ENCODE measurements at places on chromosomes 6 and 20.

DNA sequence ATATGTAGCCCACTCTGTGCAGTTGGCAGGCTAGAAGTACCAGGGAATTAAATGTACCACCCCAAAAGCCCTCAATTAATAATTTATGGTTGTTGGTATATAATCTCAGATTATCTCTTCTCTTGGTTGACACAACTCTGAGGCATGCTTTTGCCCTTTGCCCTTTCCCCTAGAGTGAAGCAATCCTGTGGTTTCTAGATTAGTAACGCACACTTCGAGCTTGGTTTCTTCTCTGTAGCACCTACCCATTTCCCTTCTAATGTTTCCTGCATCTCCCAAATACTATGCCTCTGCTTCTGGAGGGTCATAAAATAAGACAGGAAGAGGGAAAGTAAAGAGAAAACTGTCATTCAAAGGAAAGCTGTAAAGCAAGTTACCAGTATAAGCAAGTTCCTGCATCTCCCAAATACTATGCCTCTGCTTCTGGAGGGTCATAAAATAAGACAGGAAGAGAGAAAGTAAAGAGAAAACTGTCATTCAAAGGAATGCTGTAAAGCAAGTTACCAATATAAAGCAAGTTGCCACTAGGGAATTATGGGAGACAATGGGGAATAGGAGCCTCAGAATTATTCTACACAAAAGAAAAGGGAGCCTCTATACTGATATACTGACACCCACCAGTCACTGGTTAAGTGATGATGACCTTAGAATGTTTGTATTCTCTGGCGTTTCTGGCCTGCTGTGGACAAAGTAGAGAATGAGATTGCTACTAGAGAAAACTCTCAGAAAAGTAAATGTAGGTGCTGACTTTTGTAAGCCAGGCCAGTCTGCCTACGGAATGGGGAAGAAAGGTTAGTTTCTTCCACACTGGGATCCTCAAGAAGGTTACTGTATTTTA is 862.6 kb upstream of the MAN1A1 start:
- no peak for DNase-seq

- no peak for DNase-seq
Measured at GRCh38 chr6:156102129-156102528, 646.5 kb upstream of the NOX3 start.

- DNase-seq, result no peak
Measured at GRCh38 chr6:6402591-6402990, 82.1 kb upstream of the F13A1 start.

DNA sequence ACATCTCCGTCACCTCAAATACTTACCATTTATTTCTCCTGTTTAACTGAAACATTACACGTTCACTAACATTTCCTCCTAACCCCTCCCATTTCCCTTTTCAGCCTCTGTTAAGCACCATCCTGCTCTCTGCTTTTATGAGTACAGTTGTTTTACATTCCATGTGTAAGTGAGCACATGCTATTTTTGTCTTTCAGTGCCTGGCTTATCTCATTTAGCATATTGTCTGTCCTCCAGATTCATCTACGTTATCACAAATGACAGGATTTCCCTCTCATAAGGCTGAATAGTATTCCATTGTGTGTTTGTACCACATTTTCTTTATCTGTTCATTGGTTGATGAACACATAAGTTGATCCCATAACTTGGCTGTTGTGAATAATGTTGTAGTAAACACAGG is 22.7 kb downstream of the TAF11 start:
- DNase-seq, result no peak

GRCh38 chr6:120111001-120111400 is 761.4 kb upstream of the MAN1A1 start:
- DNase-seq, result no peak

DNA sequence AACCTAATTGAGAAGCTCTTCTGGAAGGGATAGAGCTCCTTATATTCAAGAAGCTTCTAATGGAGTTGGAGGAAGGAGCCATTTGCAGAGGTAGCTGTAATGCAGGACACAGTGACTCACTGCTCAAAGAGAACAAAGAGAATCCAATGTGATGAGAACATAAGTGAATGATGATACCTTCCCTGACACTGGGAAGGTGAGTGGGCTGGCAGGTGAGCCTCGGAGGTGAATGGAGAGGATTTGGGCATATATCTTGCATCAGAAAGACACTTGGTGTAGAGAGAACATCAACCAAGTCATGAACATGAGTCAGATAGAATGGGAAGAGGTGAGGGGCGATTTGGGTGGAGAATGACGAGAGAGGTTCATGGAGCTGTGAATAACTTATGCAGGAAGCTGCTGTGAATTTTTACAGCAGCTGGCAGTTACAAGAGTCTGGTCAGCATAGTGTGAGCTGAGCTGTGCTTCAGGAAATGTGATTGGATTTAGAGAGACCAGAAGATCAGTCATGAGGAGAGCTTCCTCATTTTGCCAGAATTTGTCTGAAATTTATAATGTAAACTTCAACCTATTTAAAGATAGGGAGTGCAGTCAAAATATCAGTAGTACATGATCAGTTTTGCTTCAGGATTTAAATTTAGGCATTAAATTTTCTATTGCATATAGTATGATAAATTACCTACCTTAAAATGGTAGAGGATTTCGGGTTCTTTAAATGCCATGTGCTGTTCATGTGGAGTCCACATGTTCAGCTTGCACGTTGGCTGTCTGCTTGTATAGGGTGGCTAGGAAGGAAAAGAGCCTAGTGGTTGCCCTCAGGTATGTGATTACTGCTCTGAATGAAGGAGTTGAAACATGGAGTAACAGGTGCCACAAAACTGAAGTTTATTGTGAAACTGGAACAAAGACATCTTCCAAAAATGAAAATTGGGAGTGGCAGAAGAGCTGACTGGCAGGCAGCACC is 59.2 kb upstream of the KIF25 start:
- DNase-seq, result no peak

- DNase-seq, result no peak
Measured at GRCh38 chr6:143062551-143062950, 1.9 kb downstream of the AIG1 start.

DNA sequence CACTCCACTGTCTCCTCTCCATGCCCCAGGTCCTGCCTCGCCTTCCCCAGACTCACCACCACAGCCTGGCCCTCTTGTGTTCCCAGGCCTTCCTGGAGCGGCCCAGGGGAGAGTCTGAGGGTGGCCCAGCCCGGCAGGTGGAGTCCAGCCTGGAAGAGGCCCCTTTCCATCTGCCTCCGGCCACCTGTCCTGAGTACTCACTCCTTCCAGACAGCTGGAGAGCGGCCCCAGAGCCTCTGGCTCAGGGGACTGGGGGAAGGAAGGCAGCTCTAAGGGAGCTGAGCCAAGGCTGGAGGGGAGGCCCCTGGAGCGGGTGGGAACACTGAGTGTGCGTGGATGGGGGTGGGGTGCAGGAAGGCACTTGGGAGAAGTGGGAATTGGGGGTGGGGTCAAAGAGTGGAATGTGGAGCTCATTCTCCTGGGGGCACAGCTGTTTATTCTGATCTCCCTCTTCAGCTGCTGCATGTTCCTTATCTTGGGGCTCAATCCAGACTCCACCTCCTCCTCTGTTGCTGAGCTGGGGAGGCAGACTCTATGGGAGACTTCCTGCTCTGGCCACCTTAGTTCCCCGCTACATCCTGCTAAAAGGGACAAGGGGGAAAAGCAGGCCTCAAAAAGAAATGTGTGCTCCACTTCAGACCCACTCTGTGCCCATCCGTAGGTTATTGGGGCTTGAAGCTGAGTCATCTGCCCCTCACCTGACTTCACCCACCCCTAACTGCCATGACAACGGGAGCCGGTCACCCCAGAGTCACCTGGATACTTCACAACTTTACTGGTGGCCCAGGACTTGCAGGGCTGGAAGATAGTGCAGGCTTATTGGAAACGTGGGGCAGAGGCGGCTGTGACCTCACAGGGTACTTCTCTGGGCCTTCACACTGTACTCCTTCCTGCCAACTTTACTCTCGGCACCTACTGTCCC is 19.5 kb upstream of the TAF8 start:
- peak; percentile 40 for DNase-seq

GRCh38 chr6:116465246-116465645 is 4.1 kb downstream of the CALHM6 start:
- DNase-seq, result no peak

DNA sequence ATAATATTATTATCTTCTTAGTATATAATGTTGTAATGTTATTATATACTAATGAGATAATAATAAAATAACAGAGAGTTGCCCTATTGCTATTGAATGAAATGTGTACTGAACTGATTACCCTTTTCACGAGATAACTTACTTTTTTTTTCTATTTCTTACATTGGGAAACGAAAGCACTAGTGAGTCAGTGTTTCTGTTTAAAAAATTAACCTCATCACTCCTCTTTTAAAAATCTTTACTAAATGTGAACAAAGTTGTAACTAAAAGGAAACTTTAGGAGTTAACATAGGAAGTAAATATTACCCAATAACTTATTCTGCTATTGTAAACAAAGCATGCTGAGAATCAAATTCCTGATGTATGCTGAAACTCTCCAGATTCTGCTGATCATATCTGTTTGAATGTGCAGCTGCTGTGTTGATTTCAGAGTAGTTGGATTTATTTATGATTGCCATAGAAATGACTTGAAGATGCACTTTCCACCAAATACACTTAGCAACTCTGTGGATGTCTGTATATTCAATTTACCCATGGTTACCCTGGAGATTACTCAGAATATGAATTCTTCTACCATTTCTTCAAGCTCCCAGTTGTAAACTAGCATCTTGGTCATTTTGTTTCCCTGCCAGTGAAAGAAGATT is 523.4 kb downstream of the TENT5A start:
- DNase-seq, result no peak

GRCh38 chr6:16104624-16105433 is 24.1 kb upstream of the MYLIP start:
- no peak for DNase-seq

DNA sequence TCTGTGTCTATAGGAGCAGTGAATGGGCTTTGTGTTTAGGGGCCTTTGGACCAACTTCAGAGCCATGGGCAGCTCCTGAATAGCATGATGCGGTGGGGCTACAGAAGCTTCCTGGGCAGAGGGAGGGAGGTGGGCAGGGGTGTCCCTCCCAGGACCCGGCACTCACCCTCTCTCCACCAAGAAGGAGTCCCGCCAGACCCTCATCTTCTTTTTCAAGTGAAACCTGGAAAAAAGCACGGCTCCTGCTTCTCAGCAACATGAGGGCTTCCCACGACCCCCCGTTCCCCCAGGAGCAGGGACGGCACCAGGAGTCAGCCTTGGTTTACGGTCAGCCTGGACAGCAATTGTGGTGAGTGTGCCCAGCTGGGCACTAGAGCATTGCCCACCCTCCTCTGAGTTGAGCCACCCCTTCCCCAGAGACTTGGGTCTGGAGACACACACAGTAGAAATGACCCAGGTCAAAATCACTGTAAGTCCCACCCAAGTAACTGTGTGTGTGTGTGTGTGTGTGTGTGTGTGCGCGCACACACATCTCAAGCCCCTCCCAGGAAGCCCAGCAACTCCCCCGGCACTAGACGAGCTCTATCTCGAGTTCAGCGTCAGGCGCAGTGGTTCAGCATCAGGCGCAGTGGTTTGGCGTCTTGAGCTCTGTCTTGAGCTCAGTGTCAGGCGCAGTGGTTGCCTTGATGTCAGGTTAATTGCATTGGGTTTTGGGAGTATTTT is 108.2 kb downstream of the SULF2 start:
- DNase-seq, result no peak

DNA sequence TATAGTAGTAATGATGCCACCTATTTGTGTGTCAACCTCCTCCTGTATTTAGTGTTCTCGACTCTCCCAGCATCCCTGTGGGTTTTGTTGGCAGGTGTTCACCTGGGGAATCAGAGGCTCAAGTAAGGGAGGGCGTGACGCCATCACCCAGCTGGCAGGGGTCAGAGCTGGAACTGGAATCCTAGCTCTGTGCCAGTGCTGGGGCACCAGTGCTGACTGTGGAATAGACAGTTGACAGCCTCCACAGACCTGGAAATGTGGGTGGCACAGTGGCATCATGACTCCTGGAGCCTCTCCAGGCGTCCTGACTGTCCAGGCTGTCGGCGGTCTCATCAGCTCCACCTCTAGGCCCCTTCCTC is 102.8 kb downstream of the SYCP2 start:
- no peak for DNase-seq

- no peak for DNase-seq
Measured at GRCh38 chr20:60553095-60553494, 594.9 kb downstream of the CDH26 start.

DNA sequence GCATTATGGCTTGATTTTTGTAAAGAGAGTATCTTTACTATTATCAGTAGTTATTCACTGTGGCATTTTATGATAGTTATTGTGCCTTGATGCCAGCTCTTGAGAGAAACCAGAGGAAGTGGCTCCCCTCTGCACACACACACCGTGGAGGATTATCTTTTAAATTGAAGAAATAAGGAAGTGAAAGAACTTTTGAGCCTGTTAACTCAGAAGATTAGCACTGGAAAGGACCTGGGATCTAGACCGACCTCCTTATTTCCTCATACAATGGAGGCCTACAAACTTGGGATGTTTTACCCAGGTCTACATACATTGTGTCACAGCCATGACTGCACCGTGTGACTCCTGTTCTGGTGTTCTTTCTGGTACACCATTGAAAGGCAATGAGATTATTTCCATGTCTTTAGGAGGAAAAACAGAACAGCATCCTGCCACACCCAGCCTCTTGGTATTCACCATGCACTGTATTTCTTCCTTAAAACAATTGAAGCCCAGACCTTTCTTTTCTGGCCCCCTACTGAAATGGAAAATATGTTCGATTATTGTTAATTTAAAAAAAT is 40.6 kb downstream of the HECA start:
- no peak for DNase-seq

GRCh38 chr6:89082486-89082891 is 1.9 kb downstream of the PNRC1 start:
- DNase-seq, result no peak

GRCh38 chr6:155080881-155081845 is 86.0 kb downstream of the TIAM2 start:
- DNase-seq, result no peak

- peak; percentile 5 for DNase-seq
Measured at GRCh38 chr6:130202782-130203181, 20.0 kb downstream of the SAMD3 start.

GRCh38 chr20:23540624-23541023 is 27.7 kb downstream of the CST9L start:
- DNase-seq, result no peak

DNA sequence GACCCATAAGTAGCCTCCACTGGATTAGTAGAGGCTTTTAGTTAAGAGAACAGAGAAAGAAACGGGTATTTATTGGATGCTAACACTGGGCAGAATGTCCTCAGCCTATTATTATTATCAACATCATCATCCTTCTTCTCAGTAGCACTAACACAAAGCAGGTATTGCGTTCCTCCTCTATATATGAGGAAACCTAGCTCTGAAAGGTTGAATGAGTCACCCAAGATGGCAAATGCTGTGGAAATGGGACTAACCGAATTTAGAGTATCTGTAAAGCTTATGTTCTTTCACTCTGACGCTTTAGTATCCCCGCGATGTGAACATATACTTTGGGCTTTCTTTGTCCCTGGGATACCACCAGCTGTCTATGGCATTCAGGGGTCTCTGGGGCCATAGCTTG is 77.0 kb downstream of the ADTRP start:
- DNase-seq, result no peak

DNA sequence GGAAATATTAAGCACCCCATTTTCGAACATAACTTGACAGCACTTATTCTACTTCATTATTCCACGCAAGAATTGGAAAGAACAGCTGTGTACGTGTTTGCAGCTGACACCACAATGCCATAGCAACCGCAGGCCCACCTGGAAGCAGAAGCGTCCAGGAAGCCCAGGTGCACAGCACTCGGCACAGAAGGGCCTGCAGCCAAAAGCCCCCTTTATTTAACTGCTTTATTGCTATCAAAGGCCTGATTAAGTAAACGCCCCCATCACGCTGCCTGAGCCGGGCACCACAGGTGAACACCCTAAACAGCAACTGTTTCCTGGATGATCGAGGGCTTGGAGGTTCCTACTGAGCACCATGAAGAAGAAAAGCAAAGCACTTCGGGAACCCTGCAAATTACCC is 6.3 kb downstream of the TAF4 start:
- no peak for DNase-seq
